ENCODE measurements at places on chromosomes 5 and 9.

DNA sequence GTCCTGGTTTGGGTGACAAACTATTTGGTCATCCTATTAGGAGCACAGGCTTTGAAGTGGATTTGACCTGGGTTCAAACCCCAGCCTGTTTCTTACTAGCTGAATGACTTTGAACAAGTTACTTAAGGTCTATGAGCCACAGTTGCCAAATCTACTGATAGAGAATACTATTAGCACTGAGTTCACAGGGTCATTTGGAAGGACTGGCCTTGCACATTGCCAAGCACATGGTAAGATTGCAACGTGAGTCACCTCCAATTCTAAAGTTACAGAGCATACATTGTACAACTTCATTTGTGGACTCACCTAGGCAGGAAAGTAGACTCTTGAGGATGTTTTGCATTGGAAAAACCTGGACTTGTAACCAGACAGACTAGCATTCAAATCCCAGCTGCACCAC is 38.9 kb downstream of the MFAP3 start:
- DNase-seq, result no peak

- DNase-seq, result no peak
Observed at GRCh38 chr5:128693764-128694163, 155.7 kb upstream of the FBN2 start.

- no peak for DNase-seq
Observed at GRCh38 chr9:127825319-127826051, 22.8 kb downstream of the FPGS start.

DNA sequence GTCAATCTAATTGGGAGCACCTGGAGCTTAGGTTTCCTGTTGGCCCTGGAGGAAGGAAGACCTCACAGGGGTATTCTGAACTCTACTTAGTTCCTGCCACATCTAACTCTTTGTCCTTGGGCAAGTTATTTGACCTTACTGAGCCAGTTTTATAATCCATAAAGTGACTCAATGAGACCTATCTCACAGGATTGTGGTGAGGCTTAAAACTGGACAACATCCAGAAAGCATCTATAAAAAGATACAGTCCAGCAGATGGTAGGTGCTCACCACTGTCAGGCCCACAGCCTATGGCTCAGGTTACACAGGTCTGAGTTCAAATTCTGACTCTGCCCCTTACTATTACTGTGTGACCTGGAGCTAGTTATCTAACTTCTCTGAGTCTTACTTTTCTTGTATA is 23.3 kb downstream of the KCNV2 start:
- DNase-seq, result no peak

DNA sequence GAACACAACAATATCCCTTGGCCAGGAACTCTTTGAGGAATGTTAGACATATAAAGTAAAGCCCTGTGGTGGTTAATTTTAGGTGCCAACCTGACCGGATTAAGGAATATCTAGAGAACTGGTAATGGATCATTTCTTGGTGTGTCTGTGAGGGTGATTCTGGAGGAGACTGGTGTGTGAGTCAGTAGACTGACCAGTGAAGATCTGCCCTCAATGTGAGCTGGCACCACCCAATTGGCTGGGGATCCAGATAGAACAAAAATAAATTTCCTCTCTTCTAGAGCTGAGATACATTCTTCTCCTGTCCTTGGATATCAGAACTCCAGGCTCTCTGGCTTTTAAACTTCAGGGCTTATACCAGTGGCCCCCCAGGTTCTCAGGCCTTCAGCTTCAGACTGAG is 56.2 kb upstream of the TNPO1 start:
- no peak for DNase-seq

DNA sequence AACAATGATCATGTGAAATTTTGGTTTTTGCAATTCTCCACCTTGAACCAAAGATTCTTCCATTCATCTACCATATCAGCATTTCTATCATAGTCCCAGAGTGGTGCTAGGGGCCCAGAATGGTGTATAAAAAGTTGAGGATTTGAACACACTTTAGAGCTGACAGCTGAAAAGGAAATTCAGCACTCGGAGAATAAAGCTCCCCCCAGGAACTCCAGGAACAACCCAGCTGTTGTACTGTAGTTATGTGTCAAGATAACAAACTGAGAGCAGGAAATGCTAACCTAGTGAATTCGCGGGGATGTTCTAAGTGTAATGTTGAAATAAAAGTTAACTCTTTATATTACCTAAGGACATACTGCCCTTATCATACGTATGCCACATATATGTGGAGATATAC is 216.7 kb downstream of the NFIB start:
- DNase-seq, result no peak

DNA sequence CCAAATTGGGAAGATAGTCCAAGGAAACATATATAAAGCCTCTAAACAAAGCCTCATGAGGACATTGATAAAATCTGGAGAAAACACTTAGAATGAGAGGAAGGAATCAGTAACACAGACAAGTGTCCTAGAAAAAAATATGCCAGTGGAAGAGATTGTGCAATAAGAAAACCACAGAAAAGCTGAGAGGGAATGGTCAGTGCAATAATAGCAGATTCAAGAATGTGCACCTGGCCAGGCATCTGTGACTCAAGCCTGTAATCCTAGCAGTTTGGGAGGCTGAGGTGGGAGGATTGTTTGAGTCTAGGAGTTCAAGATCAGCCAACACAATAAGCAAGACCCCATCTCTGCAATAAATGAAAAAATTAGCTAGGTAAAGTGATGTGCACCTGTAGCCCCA is 691.2 kb upstream of the CDH6 start:
- no peak for DNase-seq

- no peak for DNase-seq
Observed at GRCh38 chr5:56406838-56407237, 173.7 kb upstream of the ANKRD55 start.

GRCh38 chr9:125418404-125418803 is 156.8 kb downstream of the GAPVD1 start:
- DNase-seq, result no peak

- DNase-seq, result peak; percentile 24
Observed at GRCh38 chr5:80216753-80217596, 38.9 kb downstream of the SERINC5 start.

GRCh38 chr5:16871746-16872339 is 64.2 kb downstream of the MYO10 start:
- no peak for DNase-seq

GRCh38 chr5:159638954-159639559 is 277.2 kb upstream of the ADRA1B start:
- no peak for DNase-seq

DNA sequence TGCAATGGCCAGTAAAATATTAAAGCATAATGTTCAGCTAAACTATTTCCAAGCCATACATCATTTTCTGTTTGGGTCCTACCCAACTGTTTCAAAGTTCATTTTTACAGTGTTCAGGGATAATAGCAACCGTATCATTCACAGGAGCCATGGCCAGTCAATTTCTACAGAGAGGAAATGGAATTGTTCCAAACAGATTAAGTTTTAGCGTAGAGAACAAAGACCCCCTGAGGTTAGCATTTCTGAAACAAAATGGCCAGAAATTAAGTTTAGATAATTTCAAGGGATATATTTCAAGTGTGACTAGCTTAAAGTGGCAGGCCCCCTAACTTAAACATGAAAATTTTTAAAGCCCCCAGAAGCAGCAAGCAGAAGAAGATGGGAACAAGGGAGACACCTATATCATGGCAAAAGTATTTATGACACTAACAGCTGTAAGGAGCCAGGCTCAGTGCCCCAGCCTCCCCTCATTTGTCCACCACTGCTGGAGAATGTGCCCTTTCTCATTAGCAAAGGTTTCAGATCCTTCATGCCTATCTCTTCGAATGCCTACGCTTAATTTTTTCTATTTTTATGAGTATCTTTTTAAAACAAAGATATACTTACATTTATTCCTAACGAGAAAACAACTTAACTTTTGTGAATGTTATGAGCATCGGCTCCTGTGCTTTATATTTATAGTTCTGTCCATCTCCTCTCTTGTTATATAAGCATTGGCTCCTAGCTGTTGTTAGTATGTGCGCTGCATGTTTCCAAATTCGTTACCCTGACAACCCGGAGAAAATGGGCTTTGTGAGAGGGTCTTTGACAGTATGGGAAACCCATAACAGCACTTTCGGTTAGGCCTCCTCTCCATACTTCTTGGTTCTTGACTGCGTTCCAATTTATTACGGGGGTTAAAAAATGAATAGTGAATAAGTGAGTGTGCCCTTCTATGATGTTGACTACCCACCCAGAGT is 116.3 kb downstream of the MED27 start:
- DNase-seq, result no peak

DNA sequence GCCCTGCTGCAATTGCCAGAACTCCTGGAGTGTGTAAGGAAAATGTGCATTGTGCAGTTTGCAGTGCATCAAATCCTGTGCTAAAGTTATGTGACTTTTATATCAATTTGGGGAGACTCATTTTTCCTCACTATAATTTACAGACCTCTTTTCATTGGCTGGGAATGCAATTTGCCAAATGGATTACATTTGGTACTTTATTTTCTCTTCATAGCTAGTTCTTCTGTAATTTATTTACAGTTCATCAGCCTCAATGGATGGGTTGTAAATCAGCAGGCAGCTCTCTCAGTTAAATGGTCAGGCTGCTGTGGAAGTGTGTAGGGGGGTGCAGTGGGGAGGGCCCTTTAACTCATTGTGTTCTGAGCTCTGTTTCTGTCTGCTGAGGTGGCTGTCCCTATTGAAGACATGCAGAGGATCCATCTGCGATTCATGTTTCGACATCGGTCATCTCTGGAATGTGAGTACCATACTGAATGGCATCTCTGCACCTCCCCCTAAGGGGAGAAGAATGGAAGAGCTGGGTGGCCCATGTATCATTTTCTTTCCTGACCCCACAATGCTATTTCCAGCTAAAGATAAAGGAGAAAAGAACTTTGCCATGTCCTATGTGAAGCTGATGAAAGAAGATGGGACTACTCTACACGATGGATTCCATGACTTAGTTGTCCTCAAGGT is 74.6 kb downstream of the DOCK2 start:
- DNase-seq, result no peak

- DNase-seq, result no peak
Observed at GRCh38 chr9:12194731-12195130, 498.5 kb upstream of the TYRP1 start.

DNA sequence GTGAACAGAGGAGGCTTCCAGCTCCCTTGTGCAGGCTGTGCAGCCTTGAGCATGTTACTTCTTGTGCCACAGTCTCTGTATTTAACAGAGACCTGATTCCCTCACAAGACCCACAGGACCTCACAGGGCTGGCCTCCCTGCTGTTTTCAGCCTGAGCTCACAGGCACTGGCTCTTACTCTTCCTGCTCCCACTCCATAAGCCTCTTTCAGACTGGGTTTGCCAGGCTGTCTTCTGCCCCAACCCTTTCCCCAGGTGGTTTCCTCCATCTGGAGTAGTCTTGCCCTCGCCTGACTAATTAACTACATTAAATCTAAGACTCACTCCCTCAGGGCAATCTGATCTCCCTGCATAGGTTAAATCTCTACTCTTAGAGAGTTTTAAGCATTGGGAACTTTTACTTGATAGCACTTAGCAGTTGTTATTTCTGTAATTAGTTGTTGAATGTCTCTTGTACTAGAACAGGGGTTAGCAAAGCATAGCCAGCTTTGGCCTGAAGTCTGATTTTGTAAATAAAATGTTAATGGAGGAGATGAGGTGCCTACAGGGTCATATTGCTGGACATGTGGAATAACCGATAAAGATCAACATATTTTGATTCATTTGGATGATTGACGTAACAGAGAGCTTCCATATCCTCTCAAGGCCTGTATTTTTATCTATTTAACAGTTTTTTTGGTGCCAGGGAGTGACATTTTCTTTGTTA is 28.6 kb upstream of the SPATA31E1 start:
- no peak for DNase-seq

DNA sequence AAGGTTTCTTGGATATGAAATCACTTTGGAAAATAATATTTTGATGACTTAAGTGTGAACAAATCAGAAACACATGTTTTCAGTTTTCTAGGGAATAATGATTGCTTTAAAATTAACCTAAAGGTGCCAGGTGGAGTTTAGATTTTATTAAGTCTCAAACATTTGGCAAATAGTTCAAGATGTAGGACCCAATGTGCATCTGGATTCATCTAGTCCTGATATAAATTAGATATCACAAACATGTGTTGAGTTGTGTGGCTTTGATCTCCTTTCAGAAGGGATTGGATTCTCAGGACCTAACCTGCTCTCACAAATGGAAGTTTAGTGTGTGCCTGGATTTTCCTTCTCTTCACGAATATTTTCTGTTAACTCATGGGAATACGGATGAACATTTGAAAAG is 291.4 kb upstream of the ISL1 start:
- no peak for DNase-seq

DNA sequence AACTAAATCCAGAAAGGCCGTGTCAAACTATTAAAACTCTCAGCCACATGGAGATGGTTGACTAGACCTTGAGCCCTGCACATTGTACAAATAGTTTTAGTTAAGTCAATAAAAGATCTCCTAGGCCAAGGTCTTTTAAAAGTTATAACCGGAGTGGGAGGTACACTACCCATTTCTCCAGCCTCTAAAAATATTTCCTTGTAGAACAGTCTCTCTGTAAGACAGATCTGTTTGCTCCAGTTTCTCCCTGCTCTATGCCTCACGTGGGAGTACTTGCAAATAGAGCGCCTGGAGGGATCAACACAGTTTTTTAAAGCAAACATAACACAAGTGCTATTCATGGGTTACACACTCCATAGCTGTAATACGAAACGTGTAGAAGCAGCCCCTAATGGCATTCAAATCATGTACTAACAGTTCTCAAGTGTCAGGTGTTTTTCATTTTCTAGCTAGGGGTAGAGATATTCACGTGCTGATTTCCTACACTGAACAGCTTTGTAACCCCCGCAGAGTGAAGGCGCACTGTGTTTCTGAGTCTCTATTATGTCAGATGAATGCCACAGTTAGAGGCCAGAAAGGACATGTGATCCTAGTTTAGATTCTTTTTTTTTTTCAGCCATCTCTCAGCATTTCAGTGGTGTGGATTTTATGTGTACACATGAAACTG is 703.4 kb upstream of the GRAMD2B start:
- no peak for DNase-seq

- no peak for DNase-seq
Observed at GRCh38 chr5:138721979-138722378, 31.2 kb upstream of the CTNNA1 start.

- no peak for DNase-seq
Observed at GRCh38 chr9:138020120-138020794, 142.7 kb downstream of the CACNA1B start.

- DNase-seq, result no peak
Observed at GRCh38 chr9:73773896-73774295, 622.2 kb downstream of the ANXA1 start.
